Small intestine (tissue), 16 donors: ENCODE measurements at places on chromosomes 16 and 17. TPM values are rescaled to one million over a fixed set of nuclear protein-coding genes. Genes with fewer than 3 reads are reported as not detected.

- H3K36me3 ChIP-seq, result no peaks in the 10 kb centered on the region
- H3K4me1 ChIP-seq, result no peaks in the 10 kb centered on the region
- no peak overlapping the region for H3K27ac ChIP-seq
- H3K27me3 ChIP-seq, result no peaks in the 10 kb centered on the region
- H3K4me3 ChIP-seq, result no peak overlapping the region
- no peak for DNase-seq
Observed at GRCh38 chr16:64445245-64445644, 676.6 kb downstream of the CDH11 start.

GRCh38 chr16:14003074-14003570 lies 68.0 kb upstream of the MRTFB start:
- no peaks in the 10 kb centered on the region for H3K27me3 ChIP-seq
- no peaks in the 10 kb centered on the region for H3K4me1 ChIP-seq

DNA sequence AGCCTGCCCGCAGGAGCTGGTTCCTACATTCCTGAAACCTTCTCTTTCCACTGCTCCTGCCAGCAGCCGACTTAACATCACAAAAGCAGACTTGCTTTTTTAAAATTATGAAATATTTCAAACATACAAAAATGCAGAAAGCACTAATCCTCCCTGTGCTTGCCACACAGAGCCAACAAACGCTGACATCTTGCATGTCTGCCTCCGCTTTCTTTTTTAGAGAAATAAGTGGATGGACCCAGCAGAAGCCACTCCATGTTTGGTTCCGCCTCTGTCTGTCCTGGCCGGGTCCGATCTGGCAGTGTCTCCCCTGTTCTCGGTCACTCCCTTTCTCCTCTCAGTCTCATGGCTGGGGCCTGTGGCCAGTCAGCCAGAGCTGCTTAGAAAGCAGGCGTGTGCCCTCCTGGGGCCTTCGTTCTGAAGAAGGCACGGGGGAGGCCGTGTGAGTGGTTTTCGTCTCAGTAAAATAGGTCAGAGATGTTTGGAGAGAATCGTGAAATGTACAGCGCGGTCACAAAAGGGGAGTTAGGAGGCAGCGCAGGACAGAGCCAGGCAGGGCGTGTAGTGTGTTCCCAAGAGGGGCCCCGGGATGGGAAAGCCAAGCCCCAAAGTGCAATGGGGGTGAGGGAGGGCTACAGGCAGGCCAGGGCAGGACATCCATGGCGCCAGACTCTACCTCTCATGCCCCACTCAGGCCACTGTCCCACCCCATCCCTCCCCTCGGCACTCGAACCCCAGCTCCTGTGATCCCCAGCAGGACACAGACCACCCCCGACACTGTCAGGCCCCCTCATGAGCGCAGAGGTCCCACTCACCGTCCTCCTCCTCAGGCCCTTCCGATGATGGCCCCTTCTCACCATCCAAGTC lies 23.2 kb downstream of the MXRA7 start:
- H3K4me3 ChIP-seq, result no peak overlapping the region
- no peaks in the 10 kb centered on the region for H3K4me1 ChIP-seq
- peak overlapping the region; percentile 23 for H3K27ac ChIP-seq

- no peaks in the 10 kb centered on the region for H3K27me3 ChIP-seq
- DNase-seq, result peak; percentile 39
- no peak overlapping the region for H3K4me3 ChIP-seq
- H3K4me1 ChIP-seq, result no peaks in the 10 kb centered on the region
- H3K27ac ChIP-seq, result no peak overlapping the region
Observed at GRCh38 chr16:55701442-55702319, 45.9 kb downstream of the SLC6A2 start.

GRCh38 chr16:85621698-85622428 lies 8.7 kb downstream of the GSE1 start:
- DNase-seq, result peak; percentile 90
- no peaks in the 10 kb centered on the region for H3K36me3 ChIP-seq
- H3K4me3 ChIP-seq, result no peak overlapping the region

- no peaks in the 10 kb centered on the region for H3K27me3 ChIP-seq
- H3K27ac ChIP-seq, result no peak overlapping the region
Observed at GRCh38 chr16:7382521-7382920, 49.9 kb downstream of the RBFOX1 start.

- H3K27me3 ChIP-seq, result no peaks in the 10 kb centered on the region
- peak; percentile 42 for DNase-seq
- H3K4me3 ChIP-seq, result no peak overlapping the region
Observed at GRCh38 chr17:14143688-14144087, 74.4 kb downstream of the COX10 start.

DNA sequence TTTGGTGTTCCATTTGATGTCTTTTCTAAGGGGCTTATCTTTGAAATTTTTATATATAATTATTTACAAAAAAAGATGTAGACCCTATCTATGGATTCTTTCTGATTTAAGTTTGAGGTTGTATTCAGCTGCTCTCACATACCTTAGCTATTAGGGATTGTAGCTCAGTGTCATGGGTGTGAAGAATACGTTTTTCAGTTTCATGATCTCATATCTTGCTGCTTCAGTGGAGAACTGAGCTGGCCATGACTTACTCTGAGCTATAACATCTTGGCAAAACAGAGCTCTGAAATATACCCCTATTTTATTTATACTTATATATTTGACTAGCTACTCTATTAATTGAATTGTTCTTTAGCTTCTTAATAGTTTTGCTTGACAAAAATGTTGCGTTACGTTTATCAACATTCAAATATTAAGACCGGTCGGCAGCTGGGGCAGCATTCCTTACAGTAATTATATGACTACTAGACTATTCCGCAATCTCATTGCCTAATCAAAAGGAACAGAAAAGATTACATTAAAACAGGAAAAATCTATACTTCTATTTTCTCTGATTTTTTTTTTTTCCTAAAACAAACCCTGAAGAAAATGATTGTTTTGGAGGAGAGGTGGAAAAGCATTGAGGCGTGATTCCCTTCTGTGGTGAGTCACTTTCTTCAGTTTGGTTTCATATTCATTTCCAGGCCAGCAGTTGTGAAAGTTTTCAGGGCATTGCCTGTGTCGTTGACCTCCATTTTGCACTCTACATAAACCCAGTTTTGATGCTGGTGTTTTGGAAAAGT lies 24.1 kb upstream of the KRT24 start:
- H3K27ac ChIP-seq, result no peak overlapping the region
- H3K36me3 ChIP-seq, result no peaks in the 10 kb centered on the region
- no peak overlapping the region for H3K4me3 ChIP-seq
- peaks cover 8% of the 10 kb centered on the region for H3K27me3 ChIP-seq
- no peaks in the 10 kb centered on the region for H3K4me1 ChIP-seq
- DNase-seq, result peak; percentile 5

GRCh38 chr16:50213939-50214519 lies 52.3 kb upstream of the ADCY7 start:
- no peak overlapping the region for H3K27ac ChIP-seq
- no peaks in the 10 kb centered on the region for H3K27me3 ChIP-seq
- H3K4me1 ChIP-seq, result peaks cover 6% of the 10 kb centered on the region
- no peak overlapping the region for H3K4me3 ChIP-seq
- peak; percentile 74 for DNase-seq

DNA sequence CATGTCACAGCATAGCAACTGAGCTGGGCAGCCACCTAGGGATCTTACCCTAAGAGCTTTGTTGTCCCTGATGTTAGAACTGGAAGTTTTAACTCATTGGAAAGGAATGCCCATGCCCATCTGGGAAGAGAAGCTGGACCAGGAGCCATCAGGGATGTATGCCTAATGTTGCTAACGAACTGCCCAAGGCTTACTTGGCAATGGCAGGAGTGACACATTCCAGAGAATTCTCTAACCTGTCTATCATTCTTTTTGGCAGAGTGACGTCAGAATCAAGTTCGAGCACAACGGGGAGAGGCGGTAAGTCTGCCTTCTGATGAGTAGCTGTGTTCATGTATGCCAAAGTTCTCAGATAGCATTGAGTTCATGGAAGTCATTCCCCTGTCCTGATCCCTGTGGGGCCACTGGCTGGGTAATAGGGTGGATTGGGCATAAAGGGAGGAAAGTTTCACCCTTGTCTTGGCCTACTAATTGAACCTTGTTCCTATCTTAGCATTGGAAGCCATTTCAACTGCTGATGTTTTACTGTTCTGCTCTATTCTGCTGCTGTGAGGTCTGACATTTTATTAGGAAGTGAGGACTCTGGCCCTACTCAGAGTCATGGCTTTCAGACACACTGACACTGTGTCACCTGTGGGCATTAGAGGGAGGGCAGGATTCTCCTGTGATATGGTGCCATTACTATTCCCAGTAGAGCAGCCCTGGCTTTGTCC lies 23.7 kb downstream of the MAP3K3 start:
- no peak for DNase-seq
- H3K4me1 ChIP-seq, result no peaks in the 10 kb centered on the region
- no peak overlapping the region for H3K4me3 ChIP-seq
- no peaks in the 10 kb centered on the region for H3K27me3 ChIP-seq
- peaks cover 5% of the 10 kb centered on the region for H3K36me3 ChIP-seq

DNA sequence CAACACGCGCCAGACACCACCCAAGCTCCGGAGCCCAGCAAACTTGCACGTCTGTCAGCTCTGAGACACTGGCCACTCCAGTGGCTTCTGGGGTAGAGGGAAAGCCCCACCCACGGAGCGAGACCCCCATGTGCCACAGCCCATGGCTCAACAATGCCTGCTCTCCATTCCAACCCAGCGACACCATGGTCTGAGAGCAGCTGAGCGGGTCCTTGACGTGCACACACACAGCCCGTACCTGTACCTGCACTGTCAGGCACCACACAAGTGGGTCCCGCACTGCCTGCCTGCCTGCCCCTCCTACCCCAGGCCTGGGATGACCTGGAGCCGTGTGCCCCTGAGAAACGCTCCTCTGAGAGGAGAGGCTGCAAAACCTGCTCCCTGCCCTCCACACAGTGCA lies 77.0 kb downstream of the ZNF778 start:
- no peak for DNase-seq
- H3K36me3 ChIP-seq, result no peaks in the 10 kb centered on the region
- H3K27ac ChIP-seq, result no peak overlapping the region

GRCh38 chr17:77011173-77012011 lies 129.4 kb upstream of the SEC14L1 start:
- H3K36me3 ChIP-seq, result no peaks in the 10 kb centered on the region
- H3K27me3 ChIP-seq, result no peaks in the 10 kb centered on the region
- DNase-seq, result peak; percentile 40
- H3K27ac ChIP-seq, result no peak overlapping the region
- no peaks in the 10 kb centered on the region for H3K4me1 ChIP-seq
- no peak overlapping the region for H3K4me3 ChIP-seq

DNA sequence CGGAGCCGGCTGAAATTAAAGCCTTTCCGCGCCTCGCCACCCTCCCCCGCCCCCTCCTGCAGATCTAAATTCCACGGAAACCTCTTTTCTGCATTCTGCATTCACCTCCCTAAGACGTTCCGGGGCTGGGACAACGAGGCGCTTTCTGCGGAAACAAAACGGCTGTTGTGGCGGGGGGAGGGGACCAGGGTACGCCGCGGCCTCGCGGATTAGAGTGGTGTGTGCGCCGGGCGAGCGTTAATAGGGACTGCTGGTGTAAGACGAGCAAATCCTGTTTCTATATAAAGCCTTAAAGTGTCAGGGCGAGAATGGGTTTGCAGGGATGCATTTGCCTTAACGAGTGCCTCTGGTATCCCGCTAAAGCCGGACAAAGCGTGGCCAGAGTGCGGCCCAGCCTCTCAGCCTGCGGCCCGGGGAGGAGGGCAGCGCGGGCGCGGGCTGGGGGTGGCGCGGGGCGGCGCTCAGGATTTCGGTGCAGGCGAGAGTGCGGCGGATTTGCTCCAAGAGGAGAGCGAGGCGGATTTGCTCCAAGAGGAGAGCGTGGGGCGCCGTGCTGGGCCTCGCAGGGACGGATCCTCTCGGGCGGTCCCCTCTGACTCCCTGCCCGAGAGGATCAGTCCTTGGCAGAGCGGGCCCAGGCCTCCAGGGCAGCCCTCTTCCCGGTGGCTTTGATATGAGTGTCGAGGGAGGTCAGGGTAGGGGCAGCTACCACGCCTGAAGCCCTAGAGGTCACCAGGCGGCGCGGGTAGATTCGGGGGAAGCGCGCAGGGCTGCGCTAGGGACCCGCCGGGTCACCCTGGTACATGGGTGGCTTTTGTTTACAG lies 5.1 kb downstream of the BAHCC1 start:
- DNase-seq, result no peak
- peak overlapping the region; percentile 96 for H3K27ac ChIP-seq
- peak overlapping the region; percentile 80 for H3K4me3 ChIP-seq
- no peaks in the 10 kb centered on the region for H3K27me3 ChIP-seq

DNA sequence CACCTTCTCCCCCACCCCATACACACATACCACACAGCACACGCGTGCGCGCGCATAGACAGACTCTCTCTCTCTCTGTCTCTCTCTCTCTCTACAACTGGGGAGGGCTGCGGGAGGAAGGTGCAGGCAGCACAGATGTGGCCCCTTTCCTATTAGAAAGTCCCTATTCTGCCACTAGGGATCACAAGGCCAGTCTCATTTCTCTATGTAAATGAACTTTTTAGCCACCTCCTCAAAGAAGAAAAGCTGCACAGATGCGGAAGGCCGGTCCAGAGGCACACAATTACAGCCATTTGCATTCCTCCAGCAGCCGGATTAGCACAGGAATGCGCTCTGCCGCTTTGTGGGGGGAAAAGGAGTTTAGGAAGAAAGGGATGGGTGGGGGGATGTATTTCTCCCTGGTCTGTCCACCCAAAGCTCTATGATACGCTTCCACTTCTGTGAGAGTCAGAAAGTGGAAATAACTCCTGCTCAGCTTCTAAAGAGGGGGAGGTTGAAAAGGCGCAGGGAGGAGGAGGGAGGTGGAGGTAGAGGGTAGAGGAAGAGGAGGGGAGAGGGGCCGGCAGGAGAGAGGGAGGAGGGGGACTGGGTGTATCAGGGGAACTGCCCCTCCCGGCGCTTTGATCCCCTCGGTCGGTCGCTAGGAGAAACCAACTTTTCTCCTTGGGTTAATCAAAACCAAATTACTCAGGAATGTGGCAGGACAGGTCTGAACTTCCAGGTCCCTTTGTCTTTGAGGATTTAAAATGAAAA lies 11.7 kb downstream of the ZFHX3 start:
- peaks cover 47% of the 10 kb centered on the region for H3K4me1 ChIP-seq
- no peak overlapping the region for H3K4me3 ChIP-seq
- no peaks in the 10 kb centered on the region for H3K27me3 ChIP-seq
- no peak overlapping the region for H3K27ac ChIP-seq
- peaks cover 7% of the 10 kb centered on the region for H3K36me3 ChIP-seq
- DNase-seq, result no peak

GRCh38 chr16:57508035-57508425 lies 21.7 kb upstream of the DOK4 start:
- no peaks in the 10 kb centered on the region for H3K4me1 ChIP-seq
- H3K4me3 ChIP-seq, result no peak overlapping the region
- H3K27ac ChIP-seq, result peak overlapping the region; percentile 73
- no peak for DNase-seq
- no peaks in the 10 kb centered on the region for H3K36me3 ChIP-seq

GRCh38 chr16:74275711-74276110 lies 20.9 kb upstream of the PSMD7 start:
- no peak for DNase-seq
- no peaks in the 10 kb centered on the region for H3K4me1 ChIP-seq
- H3K27ac ChIP-seq, result no peak overlapping the region
- H3K27me3 ChIP-seq, result no peaks in the 10 kb centered on the region
- H3K4me3 ChIP-seq, result no peak overlapping the region
- H3K36me3 ChIP-seq, result no peaks in the 10 kb centered on the region

GRCh38 chr16:27699540-27699939 lies 149.6 kb downstream of the KATNIP start:
- H3K27me3 ChIP-seq, result no peaks in the 10 kb centered on the region
- no peaks in the 10 kb centered on the region for H3K36me3 ChIP-seq
- no peak overlapping the region for H3K4me3 ChIP-seq
- no peaks in the 10 kb centered on the region for H3K4me1 ChIP-seq

HS3ST2 gene
- polyA plus RNA-seq, result not detected

NLRC3 gene
- 0.67 TPM for polyA plus RNA-seq

EIF4A3 gene
- 88.2 TPM for polyA plus RNA-seq

TOM1L2 gene
- 25.4 TPM for polyA plus RNA-seq
